Astrocyte (in vitro differentiated cells and primary cell): ENCODE measurements at places on chromosomes 2 and 18. TPM values are rescaled to one million over a fixed set of nuclear protein-coding genes. Genes with fewer than 3 reads are reported as not detected.

The CFAP221 gene
- 0.29 and 0.61 TPM in 2 replicates for total RNA-seq

The RGPD4 gene
- total RNA-seq = not detected in 2 replicates

The PLEK gene
- not detected in 2 replicates for total RNA-seq

The PAX3 gene
- total RNA-seq = not detected in 2 replicates

The LHCGR gene
- not detected in 2 replicates for total RNA-seq

The CNTNAP5 gene
- 0.30 TPM in 1 of 2 replicates, not detected in the other for total RNA-seq

The AGPS gene
- total RNA-seq = 66.2 and 68.1 TPM in 2 replicates

The GRB14 gene
- total RNA-seq = 8.6 and 11.1 TPM in 2 replicates

The CCDC141 gene
- 0.18 TPM in 1 of 2 replicates, not detected in the other for total RNA-seq

The SESTD1 gene
- total RNA-seq = 19.4 and 21.9 TPM in 2 replicates

The KIF5C gene
- total RNA-seq = 21.0 and 24.3 TPM in 2 replicates

The SPDYA gene
- 1.3 and 1.4 TPM in 2 replicates for total RNA-seq

The ZNF892 gene
- total RNA-seq = 4.8 and 5.9 TPM in 2 replicates

The SP5 gene
- 0.11 TPM in 1 of 2 replicates, not detected in the other for total RNA-seq

The STAT4 gene
- total RNA-seq = 1.6 and 2.3 TPM in 2 replicates

The UGT1A3 gene
- not detected in 2 replicates for total RNA-seq

The GPR45 gene
- 0.22 TPM in 1 of 2 replicates, not detected in the other for total RNA-seq

The CRYGC gene
- total RNA-seq = not detected in 2 replicates

The AFG3L2 gene
- 43.9 and 46.7 TPM in 2 replicates for total RNA-seq

The SCN7A gene
- total RNA-seq = 0.36 and 0.50 TPM in 2 replicates

The LRPPRC gene
- 92.7 and 94.9 TPM in 2 replicates for total RNA-seq

The FZD7 gene
- total RNA-seq = 61.5 and 65.9 TPM in 2 replicates

The ZC3H6 gene
- 3.9 and 7.4 TPM in 2 replicates for total RNA-seq

The ASB18 gene
- total RNA-seq = not detected in 2 replicates

The TEKT4 gene
- not detected in 2 replicates for total RNA-seq

The ACTG2 gene
- 298 and 540 TPM in 2 replicates for total RNA-seq

The LYPD6 gene
- total RNA-seq = 1.1 and 1.4 TPM in 2 replicates

The ANKRD36 gene
- 17.8 and 21.5 TPM in 2 replicates for total RNA-seq

The RFX8 gene
- total RNA-seq = not detected in 2 replicates

The GALNT14 gene
- total RNA-seq = 2.1 and 2.9 TPM in 2 replicates

The SPR gene
- total RNA-seq = 23.6 TPM in 2 replicates

The C2orf80 gene
- not detected in 2 replicates for total RNA-seq

The IL18RAP gene
- not detected in 2 replicates for total RNA-seq

The REEP1 gene
- total RNA-seq = 0.61 and 1.1 TPM in 2 replicates

The TMEM37 gene
- total RNA-seq = 1.6 and 3.3 TPM in 2 replicates

The NPPC gene
- 0.66 and 0.84 TPM in 2 replicates for total RNA-seq

The BBS5 gene
- total RNA-seq = 3.9 and 4.0 TPM in 2 replicates

The TUBA4B gene
- total RNA-seq = not detected in 2 replicates

The HOXD12 gene
- not detected in 2 replicates for total RNA-seq

The TDRD15 gene
- total RNA-seq = not detected in 2 replicates

The SPHKAP gene
- not detected in 2 replicates for total RNA-seq
